ENCODE measurements at places on chromosomes 7 and 10.
A peak's percentile ranks its signal among the peaks of the same experiment; 100 is the strongest.

DNA sequence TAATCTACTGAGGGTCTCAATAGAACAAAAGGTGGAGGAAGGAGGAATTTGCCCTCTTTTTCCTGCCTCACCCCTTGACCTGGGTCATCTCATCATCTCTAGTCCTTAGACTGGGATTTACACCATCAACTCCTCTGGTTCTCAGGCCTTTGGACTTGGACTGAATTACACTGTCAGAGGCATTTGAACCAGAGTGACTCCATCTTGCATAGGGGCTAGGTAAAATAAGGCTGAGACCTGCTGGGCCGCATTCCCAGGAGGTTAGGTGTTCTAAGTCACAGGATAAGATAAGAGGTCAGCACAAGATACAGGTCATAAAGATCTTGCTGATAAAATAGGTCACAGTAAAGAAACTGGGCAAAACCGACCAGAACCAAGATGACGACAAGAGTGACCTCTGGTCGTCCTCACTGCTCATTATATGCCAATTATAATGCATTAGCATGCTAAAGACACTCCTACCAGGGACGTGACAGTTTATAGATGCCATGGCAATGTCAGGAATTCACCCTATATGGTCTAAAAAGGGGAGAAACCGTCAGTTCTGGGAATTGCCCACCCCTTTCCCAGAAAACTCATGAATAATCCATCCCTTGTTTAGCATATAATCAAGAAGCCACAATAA, 84.0 kb downstream of the C1GALT1 start:
- DNase-seq = no peak

DNA sequence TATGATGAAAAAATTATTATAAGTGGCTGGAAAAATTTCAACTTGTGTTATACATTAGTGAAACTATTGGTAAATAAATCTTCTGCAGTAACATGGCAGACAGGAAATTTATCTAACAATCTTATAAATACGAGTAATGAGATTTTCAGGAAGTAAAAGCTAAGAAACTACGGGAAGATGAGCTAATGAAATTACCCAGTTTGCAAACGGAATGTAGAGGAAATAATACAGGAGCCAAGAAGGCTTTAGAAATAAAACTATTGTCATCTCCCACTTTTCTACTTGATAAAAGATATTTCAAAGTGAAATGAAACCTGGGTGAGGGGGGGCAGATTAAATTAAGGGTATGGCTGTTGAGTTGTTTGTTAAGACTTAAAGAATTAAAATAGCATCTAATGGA, 332.5 kb upstream of the SORCS1 start:
- no peak for DNase-seq

GRCh38 chr7:105935250-105935649, 27.8 kb upstream of the CDHR3 start:
- DNase-seq = no peak

- DNase-seq = no peak
Measured at GRCh38 chr7:101857358-101857811, 40.0 kb downstream of the CUX1 start.

GRCh38 chr7:1318051-1318450, 85.4 kb downstream of the UNCX start:
- DNase-seq = no peak

DNA sequence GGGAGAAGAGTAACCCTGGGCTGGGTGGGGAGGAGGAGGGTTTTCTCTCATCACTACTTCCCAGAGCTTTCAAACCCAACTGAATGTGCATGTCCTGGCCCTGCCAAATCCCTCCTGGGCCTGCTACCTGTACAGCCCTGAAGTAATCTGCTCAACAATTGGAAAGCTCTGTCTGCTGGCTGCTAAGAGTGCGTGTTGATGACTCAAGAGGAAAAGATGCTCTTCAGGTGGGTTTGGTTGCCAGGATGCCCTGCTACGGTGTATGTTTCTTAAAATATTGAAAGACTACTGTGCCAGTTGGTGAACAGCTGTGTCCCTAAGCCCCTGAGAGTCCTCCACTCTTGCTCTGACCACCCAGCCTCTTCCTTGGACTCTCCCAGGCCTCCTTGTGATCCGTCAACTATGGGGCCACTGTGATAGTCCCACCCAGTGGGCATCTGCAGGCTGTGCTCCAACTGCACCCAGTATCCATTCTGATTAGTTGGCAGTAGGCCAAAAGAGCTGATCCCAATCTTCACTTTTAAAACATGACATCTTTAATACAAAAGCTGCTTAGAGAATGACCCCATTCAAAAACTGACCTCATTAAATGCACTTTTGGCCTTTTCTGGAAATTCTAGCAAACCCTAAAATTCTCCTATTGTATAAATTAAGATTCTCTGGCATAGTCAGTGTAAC, 85.6 kb downstream of the AOAH start:
- DNase-seq = no peak

DNA sequence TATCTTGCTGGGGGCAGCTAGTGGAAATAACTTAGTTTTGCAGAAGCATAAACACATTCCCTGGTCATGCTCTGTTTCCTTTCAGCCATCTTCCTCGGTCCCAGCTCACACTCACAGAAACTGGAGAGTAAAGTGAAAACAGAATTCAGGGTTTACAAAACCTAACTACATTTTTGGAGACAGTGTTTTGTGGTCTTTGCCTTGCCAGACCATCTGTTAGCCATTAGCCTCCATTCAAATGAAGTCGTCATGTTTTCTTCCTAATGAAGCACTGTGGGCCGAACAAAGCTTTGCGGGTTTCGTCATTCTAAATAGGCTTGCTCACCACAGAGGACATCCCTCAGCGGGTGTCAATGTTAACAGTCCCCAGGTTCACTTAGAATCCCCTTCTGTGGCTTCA, 214.6 kb upstream of the TMEM72 start:
- no peak for DNase-seq

DNA sequence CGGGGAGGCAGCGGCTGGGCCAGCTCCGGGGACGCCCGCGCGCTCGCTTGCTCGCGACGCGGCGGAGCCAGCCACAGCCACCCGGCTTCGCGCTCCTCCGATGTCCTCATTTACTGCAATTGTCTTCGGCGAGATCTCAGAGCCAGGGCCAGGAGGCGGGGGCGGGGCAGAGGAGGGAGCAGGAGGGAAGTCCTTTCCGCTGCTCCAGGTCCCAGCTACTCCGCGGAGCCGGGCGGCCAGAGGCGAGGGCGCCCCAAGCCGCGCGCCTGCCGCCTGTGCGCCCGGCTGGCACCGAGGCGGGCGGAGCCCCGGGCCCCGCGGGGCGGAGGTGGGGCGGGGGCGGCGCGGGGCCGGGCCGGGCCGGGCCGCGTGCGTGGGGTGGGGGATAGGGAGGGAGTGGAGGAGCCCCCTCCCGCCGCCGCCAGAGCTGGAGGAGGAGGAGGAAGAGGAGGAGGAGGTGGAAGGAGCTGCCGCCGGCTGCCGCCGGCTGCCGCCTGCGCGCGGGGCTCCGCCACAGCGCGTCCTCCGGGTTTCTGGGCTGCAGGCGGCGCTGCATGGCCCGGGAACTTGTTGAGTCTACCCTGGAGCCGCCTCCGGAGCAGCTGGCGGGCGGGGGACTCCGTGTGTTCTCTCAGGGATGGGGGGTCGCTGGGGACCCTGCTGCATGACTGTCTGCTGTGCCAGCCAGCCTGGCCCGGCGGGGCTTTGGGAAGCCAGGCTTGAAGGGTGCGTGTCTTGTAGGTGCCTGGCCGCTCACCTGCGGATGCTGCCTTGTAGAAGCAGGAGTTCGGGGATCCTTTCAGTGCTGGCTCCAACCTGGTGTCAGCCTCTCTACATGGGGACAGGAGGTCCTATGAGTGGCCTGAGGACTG, at the start of gene INSYN2A:
INSYN2A (minus strand) TSS at position 310 of the 872 bp plus-strand sequence. CDS start 20,196 bp downstream, outside the sequence.
- DNase-seq = peak; percentile 47

DNA sequence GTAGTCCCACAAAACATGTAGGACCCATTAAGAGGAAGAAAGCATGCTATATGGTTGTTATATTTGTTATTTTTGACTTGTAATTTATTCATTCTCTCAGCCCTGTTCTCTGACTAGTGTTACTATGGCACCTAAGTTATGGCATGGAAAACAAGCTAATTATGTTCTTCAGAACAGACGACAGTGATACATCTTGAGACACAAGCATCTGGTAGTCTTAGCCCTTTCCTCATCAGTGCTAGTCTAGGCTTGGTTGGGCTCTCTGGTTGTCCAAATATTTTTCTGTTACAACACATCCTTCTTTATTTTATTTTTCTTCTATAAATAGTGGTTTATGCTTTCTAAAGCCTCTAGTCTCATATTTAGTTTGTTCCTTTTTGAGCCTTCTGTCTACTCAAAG, 308.3 kb upstream of the KAT6B start:
- DNase-seq = no peak

DNA sequence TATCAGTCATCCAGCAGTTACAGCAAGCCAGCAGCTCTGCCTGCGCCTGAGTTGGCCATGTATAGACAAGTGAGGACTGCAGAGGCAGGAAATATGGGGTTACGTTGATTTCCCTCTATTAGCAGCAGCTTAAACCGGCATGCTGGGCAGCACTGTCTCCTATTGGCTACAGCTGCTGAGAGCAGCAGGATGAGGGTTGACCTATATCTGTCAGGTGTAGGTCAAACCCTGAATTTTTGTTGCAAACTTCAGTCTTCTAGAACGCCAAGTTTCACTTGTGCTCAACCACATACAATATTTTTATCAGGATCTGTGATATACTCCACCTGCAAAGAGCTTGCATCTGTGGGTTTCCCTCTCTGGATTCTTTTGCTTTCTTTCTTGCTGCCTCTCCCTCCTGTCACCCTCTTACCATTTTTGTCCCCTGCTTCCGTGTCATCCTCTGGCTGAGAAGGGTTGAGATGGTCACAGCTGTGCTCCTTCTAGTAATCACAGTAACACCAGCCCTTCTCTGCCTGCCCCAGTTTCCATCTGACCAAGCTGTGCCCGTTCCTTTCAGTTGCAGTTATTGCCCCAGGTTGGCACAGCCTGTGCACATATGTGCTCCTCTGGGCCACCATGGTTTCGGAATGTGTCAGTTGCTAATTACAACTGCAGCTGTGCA, 23.8 kb upstream of the GLCCI1 start:
- DNase-seq = no peak

GRCh38 chr7:3861941-3862340, 560.9 kb downstream of the SDK1 start:
- DNase-seq = no peak

DNA sequence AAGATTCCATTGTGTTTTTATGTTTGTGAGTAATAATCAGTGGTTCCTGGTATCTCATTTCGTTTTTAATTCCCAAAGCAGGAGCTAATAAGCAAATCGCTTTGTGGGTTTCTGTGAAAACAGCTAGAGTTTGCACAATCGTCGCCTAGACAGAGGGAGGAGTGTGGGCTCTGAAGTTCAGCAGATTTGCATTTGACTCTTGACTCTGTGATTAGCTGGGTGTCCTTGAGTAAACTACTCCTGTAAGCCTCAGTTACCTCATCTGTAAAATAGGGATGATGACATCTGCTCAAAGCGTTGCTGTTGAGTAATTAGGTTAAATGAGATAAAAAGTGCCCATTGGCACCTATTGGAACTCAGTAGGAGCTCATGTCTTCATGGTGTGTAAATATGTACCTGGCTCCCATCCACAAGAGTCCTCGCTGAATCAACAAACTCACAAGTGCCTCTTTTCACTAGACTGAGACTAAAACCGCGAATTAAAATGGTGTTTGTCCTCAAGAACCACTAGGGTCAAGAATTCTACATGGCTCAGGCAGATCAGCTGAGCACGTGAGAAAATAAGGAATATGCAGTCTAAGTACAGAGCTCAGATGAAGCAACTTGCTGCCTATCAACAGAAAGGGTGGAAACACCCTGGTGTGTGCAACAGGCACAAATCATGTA, 385.8 kb upstream of the C7orf33 start:
- no peak for DNase-seq

DNA sequence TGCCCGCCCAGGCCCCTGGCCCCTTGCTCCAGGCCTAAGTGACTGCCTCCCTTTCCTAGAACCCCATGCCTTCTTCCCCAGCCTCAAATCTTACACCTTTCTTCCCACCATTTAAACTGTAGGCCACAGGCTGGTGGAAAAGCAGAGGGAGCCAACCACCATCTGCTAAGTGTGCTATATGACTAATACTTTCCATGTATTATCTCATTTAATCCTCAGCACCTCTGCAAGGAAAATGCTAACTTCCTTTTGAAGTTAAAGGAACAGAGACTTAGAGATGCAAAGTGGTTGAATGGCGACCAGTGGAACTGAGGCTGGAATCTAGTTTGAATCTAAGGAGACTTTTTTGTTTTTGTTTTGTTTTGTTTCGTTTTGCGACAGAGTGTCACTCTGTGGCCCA, 17.8 kb upstream of the MTPAP start:
- DNase-seq = no peak

DNA sequence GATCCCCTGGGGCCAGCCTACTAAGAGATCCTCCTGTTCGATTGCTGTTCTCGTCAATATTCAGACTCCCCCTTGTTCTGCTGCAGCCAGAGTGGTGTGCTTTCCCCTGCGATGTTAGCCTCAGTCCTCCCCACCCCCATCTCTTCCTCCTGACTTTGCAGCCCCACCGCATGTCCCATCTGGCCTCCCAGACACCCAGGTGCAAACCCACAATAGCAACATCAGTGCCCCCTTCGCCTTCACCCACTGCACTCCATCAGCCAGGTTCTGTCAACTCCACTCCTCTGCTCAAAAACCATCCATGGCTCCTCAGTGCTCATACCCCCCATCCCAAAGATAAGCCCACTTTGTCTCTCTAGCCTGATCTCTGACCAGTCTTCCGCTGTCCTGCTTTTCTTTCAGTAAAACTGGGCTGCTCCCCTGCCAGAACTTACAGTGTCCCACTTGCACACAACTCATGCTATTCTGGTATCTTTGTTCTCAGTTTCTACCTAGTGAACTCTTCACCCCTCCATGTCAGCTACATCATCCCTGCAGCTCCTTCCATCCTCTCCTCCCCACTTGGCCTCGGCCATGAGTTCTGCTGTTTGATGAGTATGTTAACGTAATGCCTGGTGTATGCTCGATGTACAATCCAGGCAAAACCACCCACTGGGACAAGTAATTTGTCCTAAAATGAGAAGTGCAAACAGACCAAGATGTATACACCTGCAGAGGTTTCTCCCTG, 26.6 kb downstream of the COL13A1 start:
- no peak for DNase-seq

GRCh38 chr10:6203331-6204062, 765 bp downstream of the PFKFB3 start:
- no peak for DNase-seq

All from caudate nucleus (tissue), 63 donors.